Activated CD4-positive, alpha-beta T cell treated with anti-CD3 and anti-CD28 coated beads, Interleukin-2, amount 50 U/mL, for 16 hours (primary cell): ENCODE measurements at places on chromosomes 1 and 21.
A peak's percentile ranks its signal among the peaks of the same experiment; 100 is the strongest.

GRCh38 chr1:31783846-31784245 is 19.7 kb upstream of the ADGRB2 start:
- no peak for DNase-seq

DNA sequence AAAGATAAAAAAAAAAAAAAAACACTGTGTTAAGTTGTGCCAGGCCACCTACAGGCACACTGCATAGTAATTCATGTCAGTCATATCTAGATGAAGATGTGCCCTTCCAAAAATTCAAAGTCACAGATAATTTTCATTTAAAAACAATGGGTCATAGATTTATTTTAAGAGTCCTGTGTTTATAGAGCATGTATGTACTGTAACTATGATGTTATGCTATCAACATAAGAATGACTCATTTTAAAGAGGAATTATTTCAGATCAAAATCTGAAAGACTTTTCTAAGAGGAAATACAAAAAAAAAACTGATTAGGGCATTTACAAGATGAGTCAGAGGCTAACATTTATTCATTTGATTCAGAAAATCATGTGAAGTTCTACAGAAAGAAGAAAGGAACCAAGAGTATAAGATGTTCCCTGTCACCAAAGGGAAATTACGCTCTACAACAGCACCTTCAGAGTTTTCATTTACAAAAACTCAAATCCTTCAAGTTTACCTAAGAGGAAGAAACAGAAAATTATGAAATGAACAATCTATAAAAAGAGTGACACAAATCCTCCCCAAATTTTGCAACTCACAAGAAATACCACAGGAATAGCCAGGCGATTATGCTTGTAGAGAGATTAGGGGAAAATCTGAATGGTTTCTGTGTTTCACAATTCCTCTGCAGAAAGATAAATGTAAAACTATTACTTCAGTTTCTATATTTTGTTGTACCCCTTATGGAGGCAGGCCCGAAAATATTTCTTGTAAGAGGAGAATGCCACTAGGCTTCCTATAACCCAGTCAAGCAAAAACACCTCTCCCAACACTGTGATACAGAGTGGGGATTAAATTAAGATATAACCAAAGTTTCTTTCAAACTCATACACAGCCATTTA is 13.8 kb downstream of the TP53BP2 start:
- DNase-seq, result peak; percentile 79

DNA sequence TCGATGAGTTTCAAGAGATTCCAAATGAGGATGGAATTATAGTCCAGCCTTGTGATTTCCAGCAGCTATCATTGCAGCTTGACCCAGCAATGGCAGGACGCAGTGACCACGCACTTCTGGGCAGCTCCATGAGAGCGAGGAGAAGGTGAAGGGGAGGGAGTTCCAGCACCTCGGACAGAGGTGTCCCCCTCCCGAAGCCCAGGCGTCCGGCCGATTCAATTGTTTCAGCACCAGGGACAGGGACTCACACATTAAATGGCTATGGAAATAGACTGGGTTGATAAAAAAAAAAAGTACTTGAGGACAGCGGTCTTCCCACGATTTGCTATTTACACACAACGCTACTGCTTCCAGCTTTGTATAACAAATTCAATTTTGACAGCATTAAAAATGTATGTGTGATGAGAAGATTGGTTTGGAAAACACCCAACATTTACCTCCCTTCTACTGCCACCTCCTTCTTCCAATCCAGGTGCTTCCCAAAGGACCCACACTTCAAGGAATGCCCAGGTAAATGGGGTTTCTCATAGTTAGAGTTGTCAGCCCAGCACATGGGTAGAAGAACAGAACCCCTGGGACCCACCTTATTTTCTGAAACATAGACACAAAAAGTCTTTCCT is 71.8 kb downstream of the DISP3 start:
- DNase-seq, result peak; percentile 35

GRCh38 chr1:174680101-174680500 is 232.3 kb downstream of the GPR52 start:
- no peak for DNase-seq

DNA sequence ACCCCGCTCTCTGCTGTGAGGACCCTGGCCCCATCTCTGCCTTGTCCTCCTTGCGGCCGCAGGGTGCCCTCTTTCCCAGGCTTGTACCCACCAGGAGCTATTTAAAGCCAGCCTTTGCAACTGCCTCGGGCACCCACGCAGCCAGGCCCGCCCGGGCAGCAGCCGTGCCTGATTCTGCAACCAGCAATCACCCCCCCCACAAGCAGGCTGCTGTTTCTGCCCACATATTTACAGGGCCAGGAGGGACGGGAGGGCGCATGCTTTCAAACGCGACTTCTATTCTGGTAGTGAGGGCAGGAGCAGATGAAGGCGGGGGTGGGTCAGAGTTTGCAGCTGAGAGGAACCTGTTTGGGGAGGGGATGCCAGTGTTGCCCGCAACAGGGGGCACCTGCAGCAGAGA is 13.6 kb downstream of the GABRD start:
- no peak for DNase-seq

DNA sequence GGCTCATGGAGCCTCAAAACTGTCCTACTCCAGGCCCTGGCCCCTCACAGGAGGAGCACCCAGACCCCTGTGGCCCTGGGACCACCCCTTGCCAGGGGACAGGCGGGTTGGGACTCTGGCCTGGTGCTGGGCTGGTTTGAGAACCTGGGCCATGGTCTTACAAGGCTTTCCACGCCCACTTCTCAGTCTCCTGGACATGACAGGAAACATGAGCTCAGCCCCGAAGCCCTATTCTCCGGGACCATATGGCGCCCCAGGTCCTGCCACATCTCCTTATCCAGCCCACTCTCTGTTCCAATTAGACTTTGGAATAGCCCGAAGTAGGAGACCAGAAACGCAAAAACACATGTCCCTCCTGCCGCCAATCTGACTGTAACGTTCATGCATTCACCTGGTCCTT is 47.9 kb downstream of the KCNAB2 start:
- DNase-seq, result no peak
